ENCODE measurements at places on chromosomes 5 and 9.
A peak's percentile ranks its signal among the peaks of the same experiment; 100 is the strongest.

GRCh38 chr5:140548300-140548688 is 832 bp downstream of the EIF4EBP3 start:
- DNase-seq, result no peak

DNA sequence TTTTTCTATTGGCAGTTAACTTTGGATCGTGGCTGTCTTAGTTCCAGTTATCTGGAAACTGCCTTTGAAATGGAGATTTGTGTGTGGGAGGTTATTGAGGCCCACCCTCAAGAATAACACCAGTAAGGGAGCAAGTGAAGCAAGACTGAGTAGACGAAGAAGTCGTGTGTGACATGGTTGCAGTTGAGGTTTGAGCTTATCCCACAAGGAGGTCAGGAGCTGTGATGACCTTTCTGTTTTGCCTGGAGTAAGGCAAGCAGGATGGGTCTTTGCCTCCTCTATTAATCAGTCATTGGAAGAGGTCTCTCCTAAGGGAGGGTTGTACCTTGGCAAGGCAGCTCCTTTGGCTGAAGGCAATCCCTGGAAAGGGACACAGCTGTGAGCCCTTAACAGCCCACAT is 49.6 kb upstream of the CTXN3 start:
- DNase-seq, result no peak

DNA sequence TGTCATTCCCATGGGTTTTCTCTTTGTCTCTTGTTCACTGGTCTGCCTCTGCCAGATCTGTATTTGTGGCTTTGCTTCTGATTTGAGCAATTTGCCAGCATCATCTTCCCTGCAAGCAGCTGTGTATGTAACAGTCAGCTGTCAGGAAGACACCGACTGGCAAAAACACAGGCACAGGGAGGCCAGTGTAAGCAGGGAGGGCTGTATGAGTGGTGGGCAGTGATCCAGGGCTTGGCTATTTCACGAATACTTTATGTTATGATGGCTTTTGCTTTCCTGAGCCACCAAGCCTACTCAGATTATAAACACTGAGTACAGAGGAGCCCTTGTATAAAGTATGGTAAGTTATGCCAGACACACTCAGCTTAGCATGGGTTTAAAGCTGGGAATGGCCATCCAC is 11.6 kb downstream of the BNIP1 start:
- no peak for DNase-seq

- DNase-seq, result no peak
Measured at GRCh38 chr5:100840370-100840769, 62.7 kb downstream of the ST8SIA4 start.

GRCh38 chr5:131379723-131380122 is 115.9 kb downstream of the CDC42SE2 start:
- DNase-seq, result no peak

GRCh38 chr9:128635266-128636023 is 21.2 kb downstream of the DYNC2I2 start:
- DNase-seq, result peak; percentile 45

DNA sequence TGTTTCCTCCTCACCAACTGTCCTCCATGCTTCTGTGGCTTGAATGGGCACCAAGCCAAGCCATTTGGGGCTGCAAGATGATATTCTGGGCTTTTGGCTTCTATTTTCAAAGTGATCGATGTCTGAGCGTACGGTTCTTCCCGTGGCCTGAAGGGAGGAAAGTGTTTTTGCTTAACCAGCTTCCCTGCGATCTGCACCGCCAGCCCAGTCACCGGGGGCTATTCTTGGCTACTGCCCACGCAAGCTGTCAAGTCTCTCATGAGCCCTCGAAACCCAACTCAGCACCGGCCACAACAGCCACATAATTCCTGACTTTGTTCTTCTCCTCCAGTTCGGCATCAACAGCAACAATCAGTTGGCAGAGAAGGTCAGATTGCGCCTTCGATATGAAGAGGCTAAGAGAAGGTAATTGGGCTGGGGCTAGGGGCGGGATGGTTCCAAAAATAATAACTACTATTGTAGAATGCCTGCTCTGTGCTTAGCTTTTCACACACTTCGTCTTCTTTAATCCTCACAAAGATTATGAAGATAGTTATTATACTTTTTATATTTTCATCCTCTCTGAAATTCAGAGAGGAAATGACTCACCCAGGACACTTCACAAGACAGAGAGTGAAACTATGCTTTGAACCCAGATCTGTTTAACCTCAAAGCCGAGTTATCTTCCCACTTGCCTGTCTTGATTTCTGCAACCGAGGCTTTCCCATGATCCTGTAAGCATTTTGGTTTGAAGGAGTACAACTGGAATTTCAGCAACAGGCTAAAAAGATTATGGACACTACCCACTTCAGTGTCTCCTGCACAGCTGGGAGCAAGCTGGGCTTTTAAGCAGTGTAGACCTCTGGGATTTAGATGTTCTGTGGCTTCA is 76.4 kb upstream of the RARS1 start:
- no peak for DNase-seq

Data from neural crest cell (in vitro differentiated cells).